ENCODE measurements at places on chromosomes 5 and 9.

- DNase-seq, result no peak
Observed at GRCh38 chr5:103260951-103261350, 2.4 kb downstream of the MACIR start.

GRCh38 chr9:136378170-136379002, 4.9 kb upstream of the CARD9 start:
- no peak for DNase-seq

DNA sequence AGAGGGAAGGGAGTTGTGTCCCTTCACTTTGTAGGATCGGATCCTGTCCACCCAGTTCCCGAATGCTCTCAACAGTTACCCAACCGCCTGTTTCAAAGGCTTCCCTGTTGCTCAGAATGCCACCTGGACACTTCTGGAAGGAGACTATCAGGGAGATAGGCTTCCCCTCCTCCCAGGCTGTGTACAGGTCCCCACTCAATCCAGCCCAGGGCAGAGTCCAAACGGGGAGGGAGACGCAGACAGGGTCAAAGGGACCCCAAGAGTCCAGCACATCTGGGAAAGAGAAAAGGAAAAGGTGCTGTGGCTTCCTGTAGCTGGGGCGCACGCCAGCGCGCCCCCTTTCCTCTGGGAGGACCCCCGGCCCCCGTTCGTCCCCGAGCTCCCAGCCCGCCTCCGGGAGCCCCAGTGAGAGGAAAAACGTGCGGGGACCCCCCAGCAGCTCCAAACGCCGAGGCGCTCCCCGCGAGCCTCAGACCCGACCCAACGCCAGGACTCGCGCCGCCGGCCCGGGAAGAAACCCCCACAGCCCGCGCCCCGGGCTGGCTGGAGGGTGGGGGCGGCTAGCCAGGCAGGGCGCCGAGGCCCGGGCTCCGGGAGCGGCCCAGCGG, 640 bp downstream of the SURF4 start:
- peak; percentile 23 for DNase-seq

GRCh38 chr5:151182976-151183375, 25.4 kb upstream of the ANXA6 start:
- DNase-seq, result no peak

DNA sequence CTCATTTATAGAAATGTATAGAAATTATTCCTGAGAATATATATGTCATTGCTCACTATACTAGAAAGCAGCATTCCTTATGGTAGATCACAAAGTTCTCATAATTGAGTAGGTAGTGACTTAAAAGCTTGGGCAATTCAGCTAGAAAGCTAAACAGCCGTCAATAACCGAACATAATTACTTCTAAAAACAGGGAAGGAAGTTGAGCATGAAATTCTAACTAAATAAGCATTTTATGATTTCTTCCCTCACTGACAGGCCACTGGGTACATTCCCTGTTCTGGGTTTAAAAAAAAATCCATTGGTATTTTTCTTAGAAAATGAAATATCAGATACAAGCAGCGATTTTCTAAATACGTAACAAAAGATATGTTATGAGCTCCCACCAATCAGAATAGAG, 91.1 kb upstream of the DAB2 start:
- DNase-seq, result no peak

DNA sequence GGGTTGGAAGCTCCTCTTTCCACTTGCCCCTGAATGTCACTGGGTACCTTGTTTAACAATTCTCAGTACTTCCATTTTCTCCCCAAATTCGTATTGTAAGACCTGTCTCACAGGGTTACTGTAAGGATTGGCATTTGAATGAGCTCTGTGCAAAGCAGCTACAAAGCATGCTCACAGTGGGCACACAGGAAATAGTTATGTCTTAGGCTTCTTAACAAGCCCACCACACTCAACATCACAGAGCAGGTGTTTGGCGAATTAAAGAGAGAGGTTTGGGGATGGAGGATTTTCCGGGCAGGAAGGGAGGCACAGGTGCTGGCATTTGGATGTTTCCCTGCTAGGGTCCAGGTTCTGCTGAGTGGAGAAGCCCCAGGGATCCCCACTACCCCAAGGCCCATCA, 17.0 kb upstream of the LHFPL2 start:
- no peak for DNase-seq

DNA sequence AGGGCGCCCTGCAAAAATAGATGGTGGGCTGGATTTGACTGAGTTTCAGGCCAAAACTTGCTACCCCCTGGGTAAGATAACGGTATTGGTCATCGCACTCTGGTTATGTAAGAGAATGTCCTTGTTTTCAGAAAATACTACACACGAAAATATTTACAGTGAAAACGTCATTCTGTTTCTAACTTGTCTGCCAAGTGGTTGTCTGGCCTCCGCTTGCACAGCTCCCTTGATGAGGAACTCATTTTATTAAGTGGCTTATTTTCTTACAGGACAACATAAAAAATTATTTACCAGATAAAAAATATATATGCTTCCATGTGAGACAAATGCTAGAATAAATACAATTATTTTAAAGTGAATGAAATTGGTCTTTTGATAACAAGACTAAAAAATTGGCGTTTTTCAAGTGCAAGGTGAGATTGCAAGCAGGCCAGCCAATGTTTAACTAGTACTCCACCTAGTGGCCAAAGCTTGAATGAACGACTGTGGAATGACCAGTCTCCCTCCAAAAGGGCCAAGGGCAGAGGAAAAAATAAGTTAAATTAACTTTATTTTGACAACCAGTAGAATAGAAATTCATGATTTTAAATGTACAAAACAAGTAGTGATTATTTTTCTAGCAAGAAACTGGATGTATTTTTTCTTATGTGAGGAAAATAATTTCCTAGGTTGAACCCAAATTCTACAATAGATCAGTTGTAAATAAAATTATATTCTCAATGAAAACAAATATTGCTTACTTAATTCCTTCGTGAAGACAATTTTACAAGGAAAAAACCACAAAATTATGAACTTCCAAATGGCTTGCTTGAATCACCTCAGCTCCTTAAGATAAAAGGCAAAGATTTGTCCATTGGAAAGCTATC, 93.2 kb downstream of the ZFAND5 start:
- DNase-seq, result peak; percentile 57

DNA sequence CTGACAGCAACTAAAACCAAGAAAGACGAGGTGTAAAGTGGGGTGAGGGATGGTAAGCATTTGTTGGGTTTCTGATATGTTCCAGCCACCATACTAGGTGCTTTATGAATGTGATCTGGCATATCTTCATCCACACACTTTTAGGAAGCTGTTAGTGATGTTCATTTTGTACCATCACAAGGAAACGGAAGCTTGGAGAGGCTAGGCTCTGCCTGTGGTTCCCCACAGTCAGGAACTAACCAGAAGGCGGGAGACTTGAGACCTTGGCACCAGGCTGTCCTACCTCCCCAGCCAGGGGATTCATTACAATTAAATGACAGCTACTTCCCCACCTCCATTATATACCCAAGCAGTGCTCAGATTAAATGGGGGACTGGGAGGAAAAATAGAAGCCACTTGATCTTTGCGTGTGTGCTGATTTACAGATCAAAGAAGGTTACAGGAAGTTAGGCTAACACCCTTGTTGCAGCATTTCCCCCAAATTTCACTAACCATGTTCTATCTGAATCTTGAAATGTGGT, 43.0 kb downstream of the SFXN1 start:
- DNase-seq, result no peak

- DNase-seq, result peak; percentile 90
Observed at GRCh38 chr9:974031-974995, 2.1 kb upstream of the DMRT3 start.

GRCh38 chr9:27073841-27074728, 34.9 kb upstream of the TEK start:
- DNase-seq, result no peak

GRCh38 chr9:2755285-2755684, 38.0 kb downstream of the KCNV2 start:
- DNase-seq, result no peak

DNA sequence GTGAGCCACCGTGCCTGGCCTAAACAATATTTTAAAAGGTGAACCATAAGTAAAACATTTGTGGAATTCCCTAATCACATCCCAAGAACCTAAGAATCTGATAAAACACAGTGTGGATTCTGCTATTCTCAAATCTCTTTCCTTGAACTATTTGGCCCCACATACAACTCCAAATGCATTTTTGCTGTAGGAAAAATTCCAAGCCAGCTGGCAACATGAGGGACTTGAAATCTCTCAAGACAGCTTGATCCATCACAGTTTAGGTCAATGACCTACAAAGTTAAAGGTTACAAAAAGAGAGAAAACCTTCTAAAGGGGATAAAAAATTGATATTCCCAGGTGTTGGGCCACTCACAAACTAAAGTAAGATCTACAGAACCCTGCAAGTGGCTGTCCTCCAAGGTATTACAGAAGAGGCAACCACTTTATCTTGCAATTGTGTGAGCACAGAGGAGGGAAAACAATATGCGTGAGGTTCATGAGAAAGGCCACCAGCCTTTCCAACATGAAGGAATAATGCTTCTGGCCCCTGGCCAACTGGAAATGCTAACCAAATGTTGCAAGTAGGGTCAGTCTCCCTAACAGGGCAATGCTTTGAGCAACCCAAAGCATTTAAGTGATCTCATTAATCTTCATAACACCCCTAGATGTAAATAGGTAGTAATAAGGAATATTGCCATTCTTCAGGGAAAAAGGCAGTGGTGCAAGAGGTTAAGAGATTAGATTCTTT, 221.4 kb downstream of the SEMA5A start:
- no peak for DNase-seq

- DNase-seq, result no peak
Observed at GRCh38 chr5:174187481-174187880, 142.0 kb downstream of the NSG2 start.

DNA sequence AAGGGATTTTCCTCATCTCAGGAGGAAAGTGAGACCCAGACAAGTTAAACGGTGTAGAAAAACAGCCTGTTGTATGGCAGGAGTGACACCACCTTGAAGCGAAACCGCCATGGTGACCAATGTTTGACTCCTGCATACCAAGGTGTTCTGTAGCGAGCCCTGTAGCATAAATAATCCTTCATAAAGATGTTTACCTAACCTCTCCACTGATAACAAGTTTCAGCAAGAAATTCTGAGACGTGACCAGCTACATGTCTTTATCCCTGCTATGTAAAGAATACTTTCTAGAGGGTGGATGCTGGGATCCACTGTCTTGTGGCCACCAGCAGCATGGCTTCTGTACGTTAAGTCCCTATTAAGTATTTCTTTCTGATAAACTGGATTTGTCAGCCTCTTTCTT, 148.1 kb downstream of the MPDZ start:
- no peak for DNase-seq

GRCh38 chr9:127884427-127884911, 7.0 kb upstream of the AK1 start:
- DNase-seq, result no peak

DNA sequence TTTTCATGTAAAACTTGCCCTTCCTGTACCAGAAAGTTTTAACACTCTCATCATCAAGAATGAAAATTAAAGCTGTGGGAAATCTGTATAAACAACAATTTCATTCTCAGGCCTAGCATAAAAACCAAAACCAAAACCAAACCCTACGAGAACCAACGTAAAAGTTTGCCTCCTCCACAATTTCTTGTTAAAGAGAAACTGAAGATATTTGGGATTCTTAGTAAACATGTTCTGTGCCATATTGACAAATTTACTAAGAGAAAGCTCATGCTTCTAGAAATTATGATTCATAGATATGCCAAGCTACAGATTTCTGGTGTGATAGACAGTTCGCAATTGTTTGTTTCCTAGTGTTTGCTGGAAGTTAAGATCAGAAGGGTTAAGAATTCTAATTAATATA, 801.0 kb upstream of the NUDT12 start:
- DNase-seq, result no peak

DNA sequence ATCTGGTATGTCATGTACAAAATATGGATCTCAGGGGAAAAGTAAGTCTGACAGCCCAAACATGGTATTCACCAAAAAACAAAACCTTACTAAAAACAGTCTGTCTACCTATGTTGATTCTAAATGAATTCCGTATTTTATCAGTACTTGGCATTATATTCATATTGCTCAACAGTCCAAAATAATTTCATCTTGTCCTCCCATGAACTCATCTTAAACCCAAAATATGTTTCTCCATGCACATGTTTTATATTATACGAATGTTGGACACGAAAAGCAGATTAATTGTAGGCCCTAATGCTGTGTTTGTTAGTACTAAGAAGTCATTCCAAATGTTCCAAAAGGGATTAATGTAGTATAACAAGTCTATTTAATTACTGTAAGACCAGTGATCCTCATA, 20.1 kb downstream of the NFIB start:
- DNase-seq, result no peak

GRCh38 chr5:81909677-81910076, 62.1 kb upstream of the ATG10 start:
- DNase-seq, result no peak

GRCh38 chr5:44275908-44276307, 113.3 kb downstream of the FGF10 start:
- no peak for DNase-seq

GRCh38 chr5:141439411-141440141, 9.3 kb downstream of the PCDHGA12 start:
- no peak for DNase-seq

- no peak for DNase-seq
Observed at GRCh38 chr5:96648593-96648992, 13.6 kb upstream of the CAST start.

DNA sequence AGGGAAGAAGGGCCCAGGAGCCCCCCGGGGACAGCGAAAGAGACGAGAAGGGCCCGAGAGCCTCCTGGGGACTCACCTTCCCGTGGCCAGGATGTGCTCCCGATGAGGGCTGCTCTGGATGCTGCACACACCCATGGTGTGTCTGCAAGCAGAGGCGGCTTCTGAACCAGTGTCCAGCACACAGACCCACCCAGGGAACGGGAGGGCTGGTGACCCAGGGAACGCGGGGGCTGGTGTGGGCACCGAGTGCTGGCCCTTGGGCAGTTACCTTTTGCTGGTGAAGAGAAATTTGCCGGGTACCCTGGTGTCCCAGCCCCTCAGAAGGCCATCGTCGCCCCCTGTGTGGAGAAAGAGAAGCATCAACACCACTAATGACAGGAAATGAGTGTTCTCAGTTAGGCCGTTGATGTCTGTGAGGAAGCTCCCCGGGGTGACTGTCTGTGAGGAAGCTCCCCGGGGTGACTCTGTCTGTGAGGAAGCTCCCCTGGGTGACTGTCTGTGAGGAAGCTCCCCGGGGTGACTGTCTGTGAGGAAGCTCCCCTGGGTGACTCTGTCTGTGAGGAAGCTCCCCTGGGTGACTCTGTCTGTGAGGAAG, 13.2 kb downstream of the MRPL41 start:
- DNase-seq, result no peak

GRCh38 chr9:134340475-134341160, 14.4 kb downstream of the RXRA start:
- no peak for DNase-seq

All from neuronal stem cell (in vitro differentiated cells).